Suprapubic skin (tissue), 4 donors: ENCODE measurements at places on chromosomes 6 and 20. TPM values are rescaled to one million over a fixed set of nuclear protein-coding genes. Genes with fewer than 3 reads are reported as not detected.

DNA sequence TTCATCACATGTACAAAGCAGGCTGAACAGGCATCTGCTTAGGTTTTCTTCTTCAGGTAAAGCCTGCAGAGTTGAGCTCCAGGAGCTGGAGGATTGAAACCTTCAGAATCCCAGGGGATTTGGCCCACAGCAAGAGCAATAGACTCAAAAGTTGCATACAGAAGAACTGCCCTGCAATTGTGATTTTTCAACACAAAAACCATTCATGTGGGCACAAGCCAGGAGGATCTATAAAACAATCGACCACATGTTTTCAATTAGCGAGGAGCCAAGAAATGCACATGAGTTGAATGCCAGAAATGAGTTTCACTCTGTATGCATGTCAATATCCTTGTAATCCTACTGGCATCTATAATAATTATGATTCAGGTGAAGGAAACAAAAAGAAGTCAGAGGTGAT is 576.4 kb downstream of the HDGFL1 start:
- H3K4me3 ChIP-seq = no peak overlapping the region
- no peaks in the 10 kb centered on the region for H3K27me3 ChIP-seq
- no peak for DNase-seq
- H3K36me3 ChIP-seq = no peaks in the 10 kb centered on the region
- H3K4me1 ChIP-seq = no peaks in the 10 kb centered on the region
- no peak overlapping the region for H3K27ac ChIP-seq

GRCh38 chr6:50959081-50959641 is 140.5 kb downstream of the TFAP2B start:
- no peaks in the 10 kb centered on the region for H3K27me3 ChIP-seq
- H3K27ac ChIP-seq = no peak overlapping the region
- H3K36me3 ChIP-seq = no peaks in the 10 kb centered on the region
- H3K4me3 ChIP-seq = no peak overlapping the region

GRCh38 chr20:23308024-23308423 is 42.6 kb upstream of the NXT1 start:
- peak; percentile 79 for DNase-seq
- no peaks in the 10 kb centered on the region for H3K27me3 ChIP-seq
- no peaks in the 10 kb centered on the region for H3K36me3 ChIP-seq
- H3K4me3 ChIP-seq = no peak overlapping the region
- no peaks in the 10 kb centered on the region for H3K4me1 ChIP-seq

GRCh38 chr6:113762641-113763040 is 94.5 kb upstream of the MARCKS start:
- no peaks in the 10 kb centered on the region for H3K27me3 ChIP-seq
- DNase-seq = no peak
- H3K4me3 ChIP-seq = no peak overlapping the region
- H3K4me1 ChIP-seq = no peaks in the 10 kb centered on the region
- no peaks in the 10 kb centered on the region for H3K36me3 ChIP-seq
- no peak overlapping the region for H3K27ac ChIP-seq

DNA sequence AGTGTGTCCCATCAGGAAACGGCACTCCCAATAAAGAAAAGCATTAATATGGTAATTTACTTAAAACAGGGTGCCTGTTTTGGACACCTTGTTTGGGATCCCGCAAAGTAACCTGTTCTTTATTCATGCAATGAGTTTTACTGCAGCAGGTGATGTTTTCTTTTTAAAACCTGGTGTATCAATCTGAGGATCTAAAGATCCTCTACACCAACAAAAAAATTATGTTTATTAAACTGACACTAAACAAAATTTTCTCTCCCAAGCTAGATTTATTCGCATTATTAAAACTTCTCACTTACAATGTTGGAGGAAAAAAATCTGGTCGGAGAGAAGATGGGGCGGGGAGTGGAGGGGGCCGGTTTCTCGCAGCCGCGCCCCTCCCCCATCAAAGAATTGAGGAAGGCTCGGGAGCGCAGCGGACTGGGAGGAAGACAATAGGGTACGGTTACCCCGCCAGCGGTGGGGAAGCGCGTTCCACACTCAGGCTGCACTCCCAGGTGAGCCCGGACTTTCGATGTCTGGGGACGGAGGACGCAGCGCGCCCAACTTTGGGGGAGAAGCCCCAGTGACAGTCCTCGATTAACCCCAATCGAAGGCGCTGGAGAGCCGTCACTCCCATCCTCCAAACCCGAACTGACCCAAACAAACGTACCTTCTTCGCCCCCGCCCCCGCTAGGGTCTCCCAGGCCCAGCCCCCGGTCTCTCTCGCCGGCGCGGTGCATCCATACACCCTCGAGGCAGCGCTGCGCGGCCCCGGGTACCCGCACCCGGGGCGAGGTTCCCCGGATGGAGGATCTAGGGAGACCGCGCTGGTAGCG is 1.3 kb downstream of the CD24 start:
- H3K36me3 ChIP-seq = no peaks in the 10 kb centered on the region
- peaks cover 52% of the 10 kb centered on the region for H3K27me3 ChIP-seq
- H3K4me1 ChIP-seq = peaks cover 32% of the 10 kb centered on the region
- no peak for DNase-seq
- H3K27ac ChIP-seq = peak overlapping the region; percentile 64
- H3K4me3 ChIP-seq = peak overlapping the region; percentile 77

DNA sequence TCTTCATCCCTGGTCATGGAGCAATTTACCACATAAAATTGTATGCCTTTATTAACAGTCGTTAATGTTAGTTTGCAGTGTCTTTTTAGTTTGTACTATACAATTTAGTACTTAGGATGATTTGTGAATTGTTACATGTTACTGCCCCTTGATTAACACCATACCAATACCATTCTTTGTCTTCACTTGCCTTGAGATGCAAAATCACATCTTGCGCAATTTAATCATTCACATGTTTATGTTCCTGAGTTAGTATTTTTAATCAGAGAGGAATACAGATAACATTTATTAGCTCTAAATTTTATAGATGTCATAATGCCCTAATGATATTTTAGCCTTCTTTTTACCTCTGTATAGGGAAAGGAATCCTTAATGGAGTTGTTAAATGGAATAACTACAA is 114.1 kb downstream of the SCAF8 start:
- H3K4me1 ChIP-seq = no peaks in the 10 kb centered on the region
- no peaks in the 10 kb centered on the region for H3K36me3 ChIP-seq
- no peaks in the 10 kb centered on the region for H3K27me3 ChIP-seq
- no peak for DNase-seq
- no peak overlapping the region for H3K4me3 ChIP-seq

DNA sequence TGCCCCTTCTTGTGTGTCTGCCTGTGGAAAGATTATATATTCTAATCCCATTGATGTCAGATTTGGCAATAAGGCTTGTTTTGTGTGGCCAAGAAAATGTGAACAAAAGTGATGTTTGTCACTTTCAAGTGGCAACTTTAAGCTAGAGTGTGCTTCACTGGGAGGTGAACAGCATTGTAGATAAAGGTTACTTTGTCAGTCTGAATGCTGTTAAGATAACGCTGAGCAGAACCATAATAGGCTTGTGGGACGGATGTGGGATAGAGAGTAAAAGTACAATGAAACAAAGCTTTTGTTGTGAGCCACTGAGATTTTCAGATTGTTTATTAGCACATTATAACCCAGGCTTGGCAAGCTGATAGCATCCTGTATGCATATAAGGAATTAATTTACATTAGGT is 303.8 kb upstream of the MAN1A1 start:
- H3K36me3 ChIP-seq = no peaks in the 10 kb centered on the region
- no peak overlapping the region for H3K27ac ChIP-seq
- DNase-seq = no peak
- no peaks in the 10 kb centered on the region for H3K4me1 ChIP-seq
- no peaks in the 10 kb centered on the region for H3K27me3 ChIP-seq

GRCh38 chr6:34284563-34285447 is 36.0 kb upstream of the SMIM29 start:
- no peak overlapping the region for H3K4me3 ChIP-seq
- peak overlapping the region; percentile 59 for H3K27ac ChIP-seq
- peaks cover 5% of the 10 kb centered on the region for H3K36me3 ChIP-seq

GRCh38 chr20:6921717-6922386 is 154.4 kb downstream of the BMP2 start:
- no peak overlapping the region for H3K4me3 ChIP-seq
- no peaks in the 10 kb centered on the region for H3K36me3 ChIP-seq
- H3K27me3 ChIP-seq = no peaks in the 10 kb centered on the region
- no peak overlapping the region for H3K27ac ChIP-seq

GRCh38 chr6:49839957-49840356 is 26.4 kb downstream of the CRISP1 start:
- no peak for DNase-seq
- no peak overlapping the region for H3K4me3 ChIP-seq
- H3K27me3 ChIP-seq = no peaks in the 10 kb centered on the region
- no peak overlapping the region for H3K27ac ChIP-seq

DNA sequence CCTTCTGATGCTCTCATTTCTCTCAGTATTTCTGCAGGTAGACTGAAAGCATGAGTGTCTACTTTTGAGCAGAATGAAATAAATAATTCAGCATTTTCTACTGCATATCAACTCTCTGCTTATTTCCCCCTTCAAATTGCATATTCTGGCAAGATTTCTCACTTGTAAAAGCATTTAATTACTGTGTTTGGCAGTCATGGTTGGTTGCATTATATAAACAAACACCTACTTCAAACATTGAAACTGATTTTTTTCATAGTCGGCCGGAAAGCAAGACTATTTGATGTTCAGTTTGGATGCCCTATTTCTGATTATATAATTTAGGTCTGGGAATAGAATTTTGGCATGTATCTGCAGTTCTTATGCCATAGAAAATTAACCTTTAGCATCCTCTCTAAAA is 73.1 kb downstream of the PLEKHG1 start:
- H3K27ac ChIP-seq = no peak overlapping the region
- no peak for DNase-seq
- H3K4me1 ChIP-seq = peaks cover 15% of the 10 kb centered on the region
- H3K4me3 ChIP-seq = no peak overlapping the region
- no peaks in the 10 kb centered on the region for H3K27me3 ChIP-seq

DNA sequence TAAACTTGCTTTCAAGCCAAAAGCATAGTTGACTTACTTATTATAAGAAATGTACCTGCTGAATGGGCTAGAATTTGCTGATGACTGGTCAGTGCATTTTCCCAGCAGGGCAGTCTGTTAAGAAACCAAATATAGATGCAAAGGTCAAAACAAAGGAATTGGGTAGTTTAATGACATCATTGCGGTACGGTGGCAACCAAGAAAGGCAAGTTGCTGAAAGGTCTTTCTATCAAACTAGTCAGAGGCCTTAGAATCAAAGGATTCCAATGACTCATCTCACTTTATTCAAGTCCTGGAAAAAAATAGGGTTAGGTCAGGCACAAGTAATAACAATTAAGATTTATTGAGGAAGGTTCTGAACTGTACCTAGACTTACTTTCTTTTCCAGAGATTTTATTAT is 76.4 kb downstream of the KIZ start:
- no peak overlapping the region for H3K4me3 ChIP-seq
- no peak overlapping the region for H3K27ac ChIP-seq
- DNase-seq = no peak
- H3K36me3 ChIP-seq = peaks cover 5% of the 10 kb centered on the region
- H3K4me1 ChIP-seq = no peaks in the 10 kb centered on the region

DNA sequence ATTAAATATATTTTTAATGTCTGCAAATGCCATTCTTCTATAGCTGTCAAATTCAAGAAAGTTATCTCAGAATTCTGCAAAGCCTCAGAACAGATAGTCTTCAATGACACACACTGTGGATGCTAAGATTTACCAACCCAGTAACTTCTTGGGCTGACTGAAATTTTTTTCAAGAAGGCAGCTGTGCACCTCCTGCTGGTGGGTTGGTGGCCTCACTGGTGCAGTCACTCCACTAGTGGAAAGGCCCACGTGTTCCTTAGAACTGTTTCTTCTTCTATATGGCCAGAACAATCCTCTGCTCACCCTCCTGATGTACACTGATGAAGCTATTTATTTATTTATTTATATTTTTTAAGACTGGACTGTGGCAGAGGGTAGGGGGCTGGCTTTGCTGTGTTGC is 28.1 kb upstream of the MTCL3 start:
- no peak for DNase-seq
- H3K4me1 ChIP-seq = no peaks in the 10 kb centered on the region
- no peak overlapping the region for H3K4me3 ChIP-seq
- H3K27me3 ChIP-seq = no peaks in the 10 kb centered on the region
- no peaks in the 10 kb centered on the region for H3K36me3 ChIP-seq
- H3K27ac ChIP-seq = no peak overlapping the region

DNA sequence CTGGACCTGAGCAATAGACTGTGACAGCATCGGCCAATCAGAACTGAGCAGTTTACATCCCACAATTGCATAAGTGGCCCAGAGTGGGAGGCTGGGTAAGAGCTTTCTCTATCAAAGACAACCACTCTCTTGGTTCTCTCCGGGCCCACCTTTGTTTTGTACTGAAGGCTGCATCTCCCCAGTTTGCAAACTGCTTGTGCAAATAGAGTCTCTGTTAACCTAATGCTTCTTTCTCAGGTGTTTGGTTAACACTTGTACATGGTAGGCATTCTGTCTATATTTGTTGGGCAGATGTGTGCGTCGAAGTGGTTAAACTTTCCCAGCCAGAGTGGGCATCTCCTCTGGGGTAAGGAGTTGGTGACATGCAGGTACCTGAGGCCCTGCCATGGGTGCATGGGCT is 177.1 kb downstream of the CDH26 start:
- no peaks in the 10 kb centered on the region for H3K36me3 ChIP-seq
- H3K4me1 ChIP-seq = no peaks in the 10 kb centered on the region
- DNase-seq = no peak
- H3K27ac ChIP-seq = no peak overlapping the region
- no peak overlapping the region for H3K4me3 ChIP-seq

GRCh38 chr6:136608991-136609390 is 58.8 kb upstream of the MAP7 start:
- H3K4me3 ChIP-seq = no peak overlapping the region
- peaks cover under 1% of the 10 kb centered on the region for H3K36me3 ChIP-seq
- peak overlapping the region; percentile 59 for H3K27ac ChIP-seq

The GHRH gene
- not detected for total RNA-seq

The PRRC2A gene
- 163 TPM for total RNA-seq

The RHAG gene
- total RNA-seq = not detected

The GMPR gene
- 9.3 TPM for total RNA-seq

The CYP21A2 gene
- 2.3 TPM for total RNA-seq

The EYS gene
- not detected for total RNA-seq
